ENCODE measurements at places on chromosomes 11 and 22.

DNA sequence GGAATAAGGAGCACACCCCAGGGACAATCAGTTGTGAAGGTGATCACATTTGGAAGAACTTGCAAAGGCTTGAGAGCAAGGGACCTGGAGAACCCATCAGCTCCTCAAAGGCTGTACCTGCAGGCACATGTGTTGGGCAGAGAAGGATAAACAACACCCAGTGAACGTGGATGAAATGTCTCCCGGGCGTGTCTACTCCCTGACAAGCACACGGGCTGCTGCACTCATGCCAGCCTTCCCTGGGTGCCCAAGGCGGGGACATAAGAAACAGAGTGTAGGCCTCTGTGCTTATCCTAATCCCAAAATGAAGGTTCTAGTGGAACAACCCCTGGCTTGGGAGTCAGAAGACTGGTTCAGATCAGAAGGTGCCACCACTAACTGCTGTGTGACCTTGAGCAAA, 46.7 kb downstream of the DSCAML1 start:
- DNase-seq = no peak

- peak; percentile 87 for DNase-seq
These were observed 812 bp downstream of the FADD start for GRCh38 chr11:70203751-70204465.

- DNase-seq = no peak
These were observed 343.9 kb upstream of the CADM1 start for GRCh38 chr11:115848080-115848479.

DNA sequence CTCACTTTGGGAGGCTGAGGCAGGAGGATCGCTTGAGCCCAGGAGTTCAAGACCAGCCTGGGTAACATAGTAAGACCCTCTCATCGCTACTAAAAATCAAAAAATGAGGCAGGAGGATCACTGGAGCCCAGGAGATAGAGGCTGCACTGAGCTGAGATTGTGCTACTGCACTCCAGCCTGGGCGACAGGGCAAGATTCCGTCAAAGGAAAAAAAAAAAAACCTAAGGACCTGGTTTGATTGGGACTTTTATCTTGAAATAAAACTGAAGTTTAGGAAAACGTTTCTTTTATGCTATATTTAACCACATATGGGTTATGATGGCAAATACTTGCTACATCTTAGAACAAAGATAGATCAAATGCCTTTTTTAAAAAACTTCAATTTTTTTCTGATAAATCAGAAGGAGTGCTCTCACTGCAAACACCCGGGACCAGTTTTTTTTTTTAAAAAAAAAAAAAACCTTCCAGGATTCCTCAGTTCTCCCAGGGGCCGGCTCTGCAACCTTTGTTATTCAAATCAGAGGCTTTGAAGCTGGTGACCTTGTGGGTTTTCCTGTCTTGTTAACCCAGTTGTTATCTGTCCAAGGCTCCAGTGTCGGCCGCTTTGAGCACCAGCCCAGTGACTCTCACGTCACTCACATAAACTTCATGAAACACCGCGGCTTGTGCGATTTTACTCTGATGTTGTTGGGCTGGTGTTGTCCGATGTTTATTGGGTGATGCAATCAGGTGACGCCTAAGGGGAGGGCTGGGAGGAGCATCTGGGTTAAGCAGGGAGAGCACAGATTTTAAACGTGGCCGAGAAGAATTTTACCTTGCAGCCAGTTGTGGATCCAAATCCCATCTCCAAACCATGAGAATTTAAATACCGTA, 24.7 kb upstream of the SLC22A12 start:
- peak; percentile 79 for DNase-seq

GRCh38 chr11:125267548-125267947, 103.0 kb downstream of the PKNOX2 start:
- no peak for DNase-seq

DNA sequence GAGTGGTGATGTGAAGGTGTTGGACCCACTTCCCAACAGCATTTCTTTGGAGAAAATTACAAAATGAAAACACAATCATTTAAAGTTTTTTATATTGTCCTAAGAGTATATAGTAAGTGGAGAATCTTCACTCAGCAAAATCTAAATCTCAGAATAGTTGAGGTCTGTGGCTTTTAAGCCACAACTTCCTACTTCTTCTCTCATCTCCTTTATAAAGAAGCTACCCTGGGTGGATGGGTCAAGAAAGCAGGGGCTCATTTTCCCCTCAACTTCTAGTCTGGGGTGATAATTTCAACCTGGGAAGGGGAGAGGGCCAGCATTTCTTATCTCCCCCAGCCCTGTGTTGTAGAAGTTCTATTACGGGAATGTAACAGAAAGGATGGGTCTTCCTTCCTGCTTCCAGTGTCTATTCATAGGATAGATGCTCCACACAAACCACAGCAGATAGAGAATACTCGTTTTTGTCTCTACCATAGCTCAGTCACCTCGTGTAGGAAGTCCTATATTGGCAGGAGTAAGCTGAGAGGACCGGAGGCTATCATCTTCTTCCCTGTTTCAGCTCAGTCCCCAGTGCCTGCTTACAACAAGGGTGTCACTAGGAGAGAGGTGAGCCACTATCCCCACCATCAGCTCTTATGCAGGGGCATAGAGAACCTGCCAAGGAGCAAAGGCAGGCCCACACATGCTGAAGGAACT, 341.5 kb downstream of the CASP12 start:
- DNase-seq = no peak

GRCh38 chr22:36465232-36466021, 16.0 kb downstream of the TXN2 start:
- DNase-seq = peak; percentile 84

- DNase-seq = no peak
These were observed 17.0 kb downstream of the FADS3 start for GRCh38 chr11:61874377-61874809.

GRCh38 chr11:69344570-69345145, 50.7 kb downstream of the MYEOV start:
- no peak for DNase-seq

GRCh38 chr11:39810358-39810757, 1649.1 kb downstream of the LRRC4C start:
- DNase-seq = no peak

DNA sequence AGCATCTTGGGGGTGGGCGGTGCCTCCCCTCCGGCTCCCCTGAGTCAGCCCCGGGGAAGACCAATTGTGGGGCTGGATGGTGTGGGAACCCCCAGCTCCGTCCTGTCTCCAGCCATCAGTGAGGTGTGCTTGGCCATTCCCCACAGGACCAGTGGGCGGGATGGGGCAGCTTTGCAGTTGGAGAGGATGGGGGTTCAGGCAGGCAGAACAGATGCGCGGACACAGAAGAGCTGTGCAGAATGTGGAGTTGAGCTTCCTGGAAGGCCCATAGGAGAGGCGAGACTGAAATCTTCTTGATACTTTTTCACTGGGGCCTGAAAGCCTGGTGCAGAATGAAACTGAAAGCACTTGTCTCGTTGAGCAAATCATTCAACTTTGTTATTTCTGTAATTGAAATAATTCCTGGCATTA, 23.8 kb downstream of the PARVB start:
- no peak for DNase-seq

GRCh38 chr11:45267052-45267451, 19.1 kb downstream of the SYT13 start:
- DNase-seq = no peak

DNA sequence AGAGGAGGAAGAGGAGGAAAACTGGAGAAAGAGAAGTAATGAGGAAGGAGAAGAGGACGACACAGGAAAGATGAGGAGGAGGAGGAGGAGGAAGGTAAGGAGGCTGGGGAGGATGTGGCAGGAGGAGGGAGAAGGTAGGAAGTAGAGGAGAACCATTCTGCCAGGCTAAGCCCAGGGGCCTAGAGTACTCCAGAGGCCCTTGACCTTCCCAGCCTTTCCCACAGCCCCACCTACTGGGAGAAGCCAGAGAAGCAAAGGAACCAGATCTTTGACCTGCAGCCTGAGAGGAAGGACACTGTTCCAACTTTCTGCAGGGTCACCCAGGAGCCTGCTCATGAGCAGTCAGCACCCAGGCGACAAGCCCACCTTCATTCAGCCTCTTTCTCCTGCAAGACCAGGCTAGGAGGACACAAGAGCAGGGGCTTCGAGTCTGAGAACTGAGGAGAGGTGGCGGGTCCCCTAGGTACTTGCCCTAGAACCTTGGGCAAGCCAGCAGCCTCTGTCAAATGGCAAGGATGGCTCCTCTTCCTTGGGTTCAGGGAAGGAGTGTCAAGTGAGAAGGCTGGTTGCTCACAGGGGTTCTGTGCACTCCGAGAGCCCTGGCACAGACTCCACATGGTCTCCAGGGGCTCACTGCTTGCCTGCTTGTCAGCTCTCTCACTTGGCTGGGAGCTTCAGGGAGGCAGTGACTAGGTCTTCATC, 27.9 kb upstream of the OAF start:
- no peak for DNase-seq

DNA sequence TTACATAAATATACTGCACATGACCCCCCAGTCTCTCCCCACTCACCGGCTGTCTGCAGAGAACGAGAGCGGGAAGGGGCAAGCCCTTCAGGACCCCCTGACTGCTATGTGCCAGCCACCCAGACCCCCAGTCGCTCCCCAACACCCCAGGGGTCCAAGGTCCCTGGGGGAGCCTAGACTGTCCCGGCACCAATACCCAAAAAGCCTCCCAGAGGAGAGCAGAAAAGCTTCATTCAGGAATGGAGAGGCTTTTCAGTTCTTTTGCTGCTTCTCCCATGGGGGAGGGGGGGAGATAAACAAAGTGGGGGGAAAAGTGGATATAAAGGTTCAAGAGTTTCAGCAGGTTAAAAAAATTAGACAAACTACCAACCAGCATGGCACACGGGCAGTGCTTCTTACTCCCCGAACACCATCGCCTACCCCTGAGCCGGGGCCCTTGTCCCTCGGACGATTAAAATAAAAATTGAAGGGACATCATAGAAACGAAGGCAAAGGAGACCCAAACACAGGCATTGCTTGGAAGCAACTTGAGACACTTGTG, 1.3 kb downstream of the CSNK1E start:
- no peak for DNase-seq

- no peak for DNase-seq
These were observed 21.8 kb downstream of the PIK3C2A start for GRCh38 chr11:17185938-17186337.

- DNase-seq = peak; percentile 12
These were observed 864 bp upstream of the EHBP1L1 start for GRCh38 chr11:65574811-65575567.

DNA sequence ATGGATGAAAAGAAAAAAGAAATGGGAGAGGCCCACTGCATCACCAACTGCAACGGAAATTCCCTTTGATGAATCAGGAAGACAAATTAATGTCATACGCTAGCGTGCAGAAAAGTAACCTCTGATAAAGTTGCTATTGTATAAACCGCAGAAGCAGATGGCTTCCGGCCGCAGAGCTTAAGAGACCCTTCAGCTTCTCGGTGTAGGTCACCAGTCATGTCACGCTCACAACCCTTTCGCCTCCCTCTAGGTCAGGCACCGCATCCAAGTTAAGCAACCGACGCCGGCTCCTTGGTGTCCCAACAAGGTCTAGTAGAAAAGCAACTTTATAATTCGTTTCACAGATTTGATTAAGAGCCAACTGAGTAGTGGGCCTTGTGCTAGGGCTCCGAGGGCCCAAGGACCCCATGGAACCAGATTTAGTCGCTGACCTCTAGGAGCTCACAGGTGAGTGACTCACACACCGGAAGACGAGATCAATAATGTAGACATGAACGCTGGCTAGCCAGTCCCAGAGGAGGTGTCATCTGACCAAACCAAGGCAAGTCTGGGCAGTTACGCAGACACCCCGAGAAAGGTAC, 1.2 kb upstream of the ZFP91 start:
- peak; percentile 91 for DNase-seq

- peak; percentile 89 for DNase-seq
These were observed 39.1 kb upstream of the SHISAL1 start for GRCh38 chr22:44351685-44352377.

- DNase-seq = no peak
These were observed 101.7 kb downstream of the FAM181B start for GRCh38 chr11:82631722-82632630.

DNA sequence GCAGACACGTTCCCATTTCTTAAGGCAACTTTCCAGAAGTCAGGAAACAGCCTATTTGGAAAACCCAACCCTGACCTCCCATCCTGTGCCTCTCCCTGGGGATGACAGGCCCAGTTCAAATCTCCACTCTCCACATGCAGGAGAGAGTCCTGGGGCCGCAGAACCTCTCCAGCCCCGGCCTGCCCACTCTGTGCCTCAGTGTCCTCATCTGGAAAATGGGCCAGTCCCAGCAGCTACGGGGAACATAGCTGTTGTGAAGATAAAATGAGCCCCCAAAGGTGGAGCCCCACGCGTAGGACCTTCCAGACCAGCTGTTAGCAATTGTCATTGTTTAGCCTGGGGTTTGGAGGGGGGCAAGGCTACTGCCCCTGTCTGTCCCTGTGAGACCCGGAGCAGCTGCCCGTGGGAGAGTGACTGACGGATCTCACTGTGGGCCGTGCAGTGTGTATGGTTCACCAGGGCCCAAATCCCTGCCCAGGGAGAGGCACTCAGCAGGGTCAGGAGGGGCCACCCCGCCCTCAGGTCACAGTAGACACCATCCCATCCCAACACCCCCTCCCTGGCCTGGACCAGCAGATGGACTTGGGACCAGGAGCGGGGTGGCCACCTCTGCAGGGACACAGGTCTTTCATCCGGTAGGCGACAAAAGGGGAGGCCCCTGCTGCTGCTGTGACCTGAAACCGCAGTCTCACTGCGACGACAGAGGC, 145.9 kb downstream of the CTTN start:
- DNase-seq = no peak

DNA sequence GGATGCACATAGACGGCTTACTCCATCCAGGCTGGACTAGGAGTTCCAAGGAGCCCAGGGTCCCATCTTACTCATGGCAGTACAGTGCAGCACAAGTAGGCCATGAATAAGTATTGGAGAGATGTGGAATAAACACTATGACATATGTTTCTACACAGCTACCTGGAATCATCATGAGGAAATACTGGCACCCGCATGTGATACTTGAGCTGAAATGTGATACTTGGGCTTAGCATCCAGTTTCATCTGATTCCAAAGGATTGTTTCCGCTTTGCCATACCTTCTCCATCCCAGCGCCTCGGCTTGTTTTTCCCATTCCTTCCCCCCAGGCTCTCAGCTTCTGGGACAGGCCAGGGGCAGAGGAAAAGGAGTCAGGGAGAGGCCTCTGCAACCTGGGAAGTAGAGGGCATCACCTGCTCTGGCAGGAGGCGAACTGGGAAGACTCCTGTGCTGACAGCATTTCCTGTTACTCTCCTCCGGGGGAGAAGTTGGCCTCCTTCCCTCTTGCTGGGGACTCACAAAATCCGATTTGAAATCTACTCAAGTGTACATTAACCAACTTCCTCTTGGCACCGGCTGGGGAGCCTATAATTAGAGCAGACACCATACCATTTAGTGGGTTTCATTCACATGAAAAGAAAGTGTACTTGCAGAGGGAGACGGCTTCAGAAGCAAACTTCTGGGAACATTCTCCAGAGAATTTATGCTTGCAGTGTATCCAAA, 187.8 kb downstream of the MIAT start:
- DNase-seq = peak; percentile 16
